ENCODE measurements at places on chromosomes 5 and 9.
A peak's percentile ranks its signal among the peaks of the same experiment; 100 is the strongest.

GRCh38 chr9:69574057-69574456, 98.1 kb downstream of the APBA1 start:
- DNase-seq, result no peak

DNA sequence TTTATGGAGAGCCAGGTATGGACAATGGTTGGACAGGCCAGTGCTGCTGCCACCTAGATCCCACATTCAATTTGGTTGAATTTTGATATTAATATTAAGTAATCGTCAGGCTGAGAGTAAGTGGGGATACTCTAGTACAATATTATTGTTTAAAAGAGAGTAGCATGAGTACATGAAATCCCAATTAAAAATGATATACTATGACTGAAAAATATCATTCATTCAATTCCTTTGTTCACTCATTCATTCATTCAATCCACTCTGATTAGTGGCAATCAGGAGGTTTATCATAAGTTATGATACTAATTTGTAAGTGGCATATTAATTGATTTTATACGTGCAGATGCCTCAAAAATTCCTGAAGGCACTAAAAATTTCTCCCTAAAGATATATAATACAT, 224.2 kb downstream of the DMRT2 start:
- DNase-seq, result no peak

DNA sequence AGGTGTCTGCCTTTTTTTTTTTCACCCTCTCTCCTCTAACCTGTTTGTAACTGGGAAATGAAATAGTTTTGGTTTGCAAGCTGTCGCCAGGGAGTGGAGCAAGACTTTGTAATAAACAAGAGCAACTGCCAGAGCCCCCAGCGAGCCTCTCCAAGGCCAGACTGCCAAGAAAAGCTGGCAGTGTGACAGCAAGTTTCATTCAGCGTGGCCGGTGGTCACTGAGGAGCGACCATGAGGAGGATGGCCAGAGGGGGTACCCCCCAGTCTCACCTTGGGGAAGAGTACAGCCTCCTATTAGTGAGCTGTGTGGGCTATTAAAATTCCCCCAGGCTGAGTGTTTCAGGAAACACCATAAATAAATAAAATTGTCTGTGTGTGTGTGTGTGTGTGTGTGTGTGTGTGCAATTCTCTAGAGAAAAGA, 49.9 kb downstream of the ZFAND5 start:
- no peak for DNase-seq

GRCh38 chr5:132839426-132840301, 9.2 kb upstream of the SHROOM1 start:
- DNase-seq, result no peak

DNA sequence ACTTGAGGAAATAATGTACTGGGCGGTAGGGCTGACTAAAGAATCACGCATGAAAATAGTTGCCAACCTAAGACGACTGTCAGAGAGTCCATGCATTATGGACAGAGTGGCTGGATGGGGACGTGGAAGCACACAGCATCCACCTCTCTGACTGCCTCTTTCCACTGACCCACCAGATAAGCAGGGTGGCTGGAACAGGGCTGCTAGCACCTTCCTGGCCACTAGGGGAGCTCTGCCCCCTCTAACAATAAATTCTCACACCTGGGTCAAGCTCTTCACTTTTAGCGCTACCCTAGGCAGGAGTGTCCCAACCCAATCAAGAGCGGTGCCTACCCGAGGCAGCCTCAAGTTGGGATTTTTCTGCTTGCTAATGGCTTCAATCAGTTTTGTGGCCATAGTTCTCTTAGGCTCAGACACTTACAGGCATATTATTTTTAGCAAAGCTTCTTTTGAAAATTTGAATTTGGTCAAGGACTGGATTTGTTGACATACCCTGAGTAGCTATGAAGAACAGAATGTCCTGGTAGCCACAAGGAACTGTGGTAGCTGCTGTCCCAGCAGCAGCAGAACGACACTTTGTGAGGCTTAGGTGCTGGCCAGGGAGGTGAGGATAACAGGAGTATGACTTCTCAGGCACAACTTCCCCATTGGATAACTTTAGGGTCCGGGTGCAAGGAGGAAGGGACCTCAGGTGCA, 6.9 kb upstream of the TPM2 start:
- DNase-seq, result peak; percentile 75

DNA sequence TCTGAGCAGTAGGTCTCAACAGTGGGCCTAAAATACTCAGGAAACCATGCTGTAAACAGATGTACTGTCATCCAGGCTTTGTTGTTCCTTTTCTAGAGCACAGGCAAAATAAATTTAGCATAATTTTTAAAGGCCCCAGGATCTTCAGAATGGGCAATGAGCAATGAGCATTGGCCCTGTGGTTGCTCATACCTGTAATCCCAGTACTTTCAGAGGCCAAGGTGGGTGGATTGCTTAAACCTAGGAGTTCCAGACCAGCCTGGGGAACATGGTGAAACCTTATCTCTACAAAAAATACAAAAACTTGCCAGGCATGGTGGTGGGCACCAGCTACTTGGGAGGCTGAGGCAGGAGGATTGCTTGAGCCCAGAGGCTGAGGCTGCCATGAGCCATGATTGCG, 13.5 kb upstream of the PCBD2 start:
- no peak for DNase-seq

GRCh38 chr5:72790186-72790585, 26.3 kb upstream of the TNPO1 start:
- DNase-seq, result no peak

- DNase-seq, result no peak
These were observed 29.6 kb upstream of the OTULINL start for GRCh38 chr5:14552017-14552416.

DNA sequence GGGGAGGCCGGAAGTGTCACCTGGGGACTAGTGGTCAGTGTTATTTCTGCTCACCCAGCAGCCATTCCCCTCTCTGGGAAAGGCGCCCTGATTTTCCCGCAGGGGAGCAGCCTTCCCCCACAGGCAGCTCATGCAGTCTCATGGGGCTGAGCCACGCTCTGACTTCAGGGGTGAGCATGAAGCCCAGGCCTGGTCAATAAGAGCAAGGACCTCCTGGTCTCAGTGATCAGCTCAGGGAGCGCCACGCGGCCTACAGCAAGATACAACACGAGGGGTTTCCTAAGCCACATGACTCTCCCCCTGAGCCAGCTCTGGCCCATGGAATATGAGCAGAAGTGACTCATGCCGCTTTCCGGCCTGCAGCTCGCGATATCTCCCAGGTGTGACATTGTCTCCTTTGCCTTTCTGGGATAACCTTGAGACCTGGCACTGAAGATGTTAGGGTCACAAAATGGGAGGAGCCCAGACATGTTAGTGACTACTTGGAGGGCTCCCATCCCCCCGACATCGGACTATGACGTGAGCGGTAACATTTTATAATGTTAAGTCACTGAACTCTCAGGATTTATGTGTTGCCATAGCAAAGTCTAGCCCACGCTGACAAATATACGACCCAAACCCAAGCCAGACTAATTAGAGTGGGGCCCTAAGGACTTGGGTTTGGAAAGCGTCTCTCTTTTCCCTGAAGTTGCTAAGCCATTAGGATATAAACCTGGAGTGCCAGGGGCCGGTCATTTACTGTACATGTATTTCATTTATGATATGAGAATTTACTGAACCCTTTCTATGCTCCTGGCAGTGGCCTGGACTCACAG, 46.5 kb upstream of the GFPT2 start:
- DNase-seq, result no peak

DNA sequence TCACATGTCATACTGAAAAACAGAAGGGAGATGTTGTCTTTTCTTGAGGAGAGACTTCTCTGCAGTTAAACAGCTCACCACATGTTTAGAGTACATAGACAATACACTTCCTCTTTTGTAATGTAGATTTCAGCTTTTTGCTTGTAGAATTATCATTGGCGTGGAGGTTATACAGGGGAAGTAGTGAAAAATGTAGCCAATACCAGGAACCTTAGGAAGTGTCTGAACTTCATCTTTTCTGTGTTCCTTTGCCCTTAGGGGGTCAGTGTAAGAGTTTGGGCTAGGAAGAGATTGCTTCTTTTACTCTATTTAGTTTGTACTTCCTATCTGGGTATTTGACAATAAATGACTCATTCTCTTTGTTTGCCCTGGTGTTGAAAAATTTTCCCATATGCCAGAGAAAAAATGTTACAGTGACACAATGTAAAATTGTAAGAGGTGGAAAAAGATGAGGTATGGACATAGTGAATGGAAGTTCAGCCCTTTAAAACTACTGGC, 21.0 kb upstream of the CDKN2B start:
- no peak for DNase-seq

DNA sequence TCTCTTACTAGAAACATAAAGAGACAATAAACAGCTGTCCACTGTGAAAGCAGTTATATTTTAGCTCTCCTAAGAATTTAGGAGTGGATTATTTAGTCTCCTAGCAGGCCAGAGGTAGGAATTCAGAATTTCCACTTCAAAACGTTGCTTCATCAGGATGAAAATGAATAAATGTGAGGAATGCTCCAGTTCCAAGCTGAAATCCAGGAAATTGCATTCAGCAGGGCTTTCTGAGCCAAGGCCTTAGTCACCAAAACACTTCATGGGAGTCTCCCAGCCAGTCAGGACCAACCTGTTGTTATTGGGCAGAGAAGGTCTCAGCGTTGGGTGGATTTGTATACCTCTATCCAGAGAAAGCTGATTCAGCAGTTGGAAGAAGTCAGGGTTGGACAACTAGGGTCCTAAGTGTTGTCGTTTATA, 1040.3 kb downstream of the TLE1 start:
- no peak for DNase-seq

DNA sequence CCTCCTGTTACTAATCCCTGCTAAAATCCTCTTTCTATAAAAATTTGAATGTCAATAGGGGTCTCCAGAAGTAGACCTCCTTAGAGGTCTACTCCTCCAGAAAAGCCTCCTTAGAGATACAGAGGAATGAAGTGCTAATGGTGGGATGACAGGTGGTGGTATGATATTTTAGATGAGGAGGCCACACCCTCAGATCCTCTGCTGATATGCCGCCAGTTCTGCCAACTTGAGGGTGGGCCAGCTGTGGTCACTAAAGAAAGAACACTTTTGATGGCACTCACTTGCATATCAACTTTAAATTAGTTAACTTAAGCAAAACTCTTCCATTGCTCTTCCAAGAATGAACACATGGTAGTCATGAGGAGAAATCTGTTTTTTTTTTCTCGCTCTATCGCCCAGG, 16.9 kb upstream of the UBAP2 start:
- DNase-seq, result no peak

DNA sequence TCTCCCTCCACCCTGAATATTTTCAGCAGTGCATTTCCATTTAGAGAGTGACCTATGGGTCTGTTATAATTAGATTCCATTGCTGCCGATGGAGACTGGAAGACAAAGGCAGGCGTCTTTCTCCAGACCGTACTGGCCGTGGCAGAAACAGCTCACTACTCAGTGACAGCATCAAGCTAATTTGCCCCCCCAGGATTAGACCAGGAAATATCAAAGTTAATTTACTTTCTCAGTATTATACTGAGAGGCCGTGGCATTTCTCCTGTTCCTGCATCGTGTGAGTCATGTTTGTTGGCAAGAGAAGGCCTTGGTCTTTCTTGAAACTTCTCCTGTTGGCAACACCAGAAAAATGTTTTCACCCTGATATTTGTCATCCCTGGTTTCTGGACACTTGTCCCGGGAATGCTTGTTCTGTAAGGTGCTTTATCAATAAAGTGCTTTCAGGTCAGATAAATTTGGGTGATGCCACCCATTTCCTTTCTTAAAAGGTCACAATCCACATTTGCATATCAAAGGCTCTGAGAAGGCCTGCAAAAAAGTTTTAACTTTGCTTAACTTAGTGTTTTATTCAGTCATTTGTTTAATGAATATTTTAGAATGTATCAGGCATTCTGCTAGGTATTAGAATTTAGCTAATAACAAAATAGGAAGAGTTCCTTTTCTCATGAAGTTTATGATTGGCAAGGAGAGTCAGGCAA, 28.4 kb downstream of the SV2C start:
- DNase-seq, result no peak

- DNase-seq, result no peak
These were observed 279.6 kb downstream of the FANCC start for GRCh38 chr9:95037789-95038521.

- no peak for DNase-seq
These were observed 99.2 kb downstream of the HSPA4 start for GRCh38 chr5:133150909-133151544.

DNA sequence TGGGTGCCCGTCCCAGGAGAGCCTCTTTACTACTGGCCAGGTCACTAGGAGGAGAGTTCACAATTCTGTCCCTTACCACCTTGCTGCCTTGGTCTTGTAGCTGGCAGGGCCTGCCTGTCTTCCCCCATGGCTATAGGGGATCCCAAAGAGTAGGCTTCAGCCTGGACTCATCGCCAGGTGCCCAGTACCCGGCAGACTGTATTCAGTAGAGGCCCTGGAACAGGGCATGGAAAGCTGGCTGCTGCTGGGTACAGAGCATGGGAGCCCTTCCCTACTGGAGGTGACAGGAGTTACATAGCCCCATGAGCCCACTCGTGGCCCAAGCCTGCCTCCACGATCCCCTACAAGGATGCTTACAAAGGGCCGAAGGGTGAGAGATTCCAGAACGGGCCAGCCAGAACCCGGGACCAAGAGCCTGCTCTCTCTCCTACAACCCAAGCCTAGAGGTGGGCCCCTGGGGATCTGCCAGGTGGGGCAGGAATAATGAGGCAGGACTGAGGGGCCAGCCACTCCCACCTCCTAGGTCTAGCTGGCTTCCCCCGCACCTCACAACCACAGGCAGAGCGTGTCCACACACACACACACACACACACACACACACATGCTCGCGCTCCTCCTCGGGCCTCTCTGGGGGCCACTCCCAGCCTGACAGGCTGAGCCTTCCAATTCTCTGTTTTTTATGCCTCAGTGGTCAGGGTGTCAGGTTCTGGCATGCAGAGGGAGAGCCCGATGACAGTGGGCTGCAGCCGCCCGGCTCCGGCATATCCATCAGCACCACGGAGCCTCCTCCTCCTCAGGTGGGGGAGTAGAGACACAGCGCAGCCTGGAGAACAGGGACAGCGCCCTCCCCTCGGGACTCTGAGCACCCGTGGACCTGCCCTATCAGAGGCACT, 186.0 kb downstream of the PAX5 start:
- no peak for DNase-seq

DNA sequence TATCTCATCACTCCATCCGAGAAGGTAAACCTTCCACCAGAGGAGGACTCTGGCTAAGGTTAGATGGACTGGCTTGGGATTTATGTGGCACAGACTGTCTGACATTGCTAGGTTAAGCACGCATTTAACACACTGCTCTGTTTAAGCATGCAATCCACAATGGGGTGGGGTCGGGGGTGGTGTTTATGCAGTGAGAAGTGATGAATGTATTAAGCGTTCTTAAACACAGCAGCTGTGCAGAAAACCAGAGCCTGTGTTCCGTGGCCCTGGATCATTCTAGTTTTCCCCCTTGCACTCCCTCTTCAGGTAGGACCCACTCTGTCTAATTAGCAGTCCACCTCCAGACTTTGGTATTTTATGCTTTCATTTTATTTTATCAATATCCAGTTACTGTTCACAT, 46.4 kb downstream of the STXBP1 start:
- DNase-seq, result no peak
